ENCODE measurements at places on chromosomes 11 and 22.
A peak's percentile ranks its signal among the peaks of the same experiment; 100 is the strongest.

GRCh38 chr22:49011769-49012648 lies 815.7 kb downstream of the BRD1 start:
- DNase-seq: no peak

DNA sequence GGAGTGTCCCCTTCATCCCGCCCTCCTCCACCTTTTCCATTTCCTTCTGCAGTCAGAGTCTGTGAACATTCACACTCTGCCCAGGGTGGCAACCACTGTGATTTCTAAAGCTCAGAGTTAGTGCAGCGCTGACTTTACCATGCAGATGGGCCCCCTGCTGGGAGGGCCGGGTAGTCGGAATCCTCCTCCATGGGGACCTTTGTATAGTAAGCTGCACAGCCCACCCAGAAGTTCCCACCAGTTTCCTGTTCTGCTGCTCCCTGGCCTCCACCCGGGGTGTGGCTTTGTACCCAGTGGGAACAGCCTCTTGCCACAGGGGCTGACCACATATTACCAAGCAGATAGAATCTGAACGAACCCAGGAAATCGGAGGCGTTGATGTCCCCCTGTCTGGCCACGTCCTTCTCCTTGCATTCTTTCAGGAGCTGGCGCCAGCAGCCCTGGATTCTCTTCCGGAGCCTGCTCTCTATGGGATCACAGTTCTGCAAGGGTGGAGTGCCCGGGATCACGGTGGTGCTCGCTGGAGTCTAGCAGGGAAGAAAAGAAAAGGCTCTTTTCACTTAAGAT lies 125.3 kb downstream of the MPPED1 start:
- DNase-seq: no peak

DNA sequence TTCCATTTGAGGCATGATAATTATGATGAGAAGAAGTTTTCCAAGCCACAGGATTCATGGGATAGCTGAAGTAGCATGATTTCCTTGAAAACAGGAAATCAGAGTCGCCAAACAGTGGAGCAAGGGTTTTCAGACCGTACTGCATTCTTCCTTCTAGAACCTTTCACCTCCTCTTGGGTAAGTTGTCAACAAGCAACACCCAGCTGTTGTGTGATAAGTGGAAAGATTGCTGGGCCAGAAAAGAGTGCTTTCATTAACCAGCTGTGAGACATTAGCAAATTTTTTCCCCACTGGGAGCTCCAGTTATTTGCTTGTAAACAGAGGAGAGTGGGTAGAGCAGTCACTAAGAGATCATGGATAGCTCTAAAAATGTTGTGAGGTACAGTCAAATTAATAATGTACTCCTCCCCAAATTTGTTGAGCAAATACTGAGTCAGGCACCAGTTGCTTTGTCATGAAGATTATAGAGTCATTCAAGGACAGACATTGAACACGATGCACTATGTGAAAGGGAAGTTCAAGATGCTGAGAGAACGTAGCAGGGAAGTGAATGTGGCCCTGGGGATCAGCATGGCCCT lies 11.7 kb upstream of the MPEG1 start:
- DNase-seq: no peak

DNA sequence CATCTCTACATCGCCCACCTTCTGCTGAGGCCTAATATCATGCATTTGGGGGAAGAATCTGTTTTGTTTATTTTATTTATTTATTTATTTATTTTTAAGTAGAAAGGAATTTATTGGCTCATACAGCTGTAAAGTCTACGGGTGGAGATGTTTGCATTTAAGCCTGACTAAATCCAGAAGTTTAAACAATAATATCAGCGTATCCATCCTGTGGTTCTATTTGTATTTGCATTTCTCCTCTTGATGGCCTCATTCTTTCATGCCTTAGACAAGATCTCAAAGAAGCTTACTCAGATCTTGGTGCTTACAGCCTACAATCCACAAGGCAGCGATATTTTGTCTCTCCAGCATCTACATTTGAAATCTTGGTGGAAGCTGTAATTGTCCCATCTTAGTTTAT lies 67.1 kb upstream of the CARD18 start:
- DNase-seq: no peak

DNA sequence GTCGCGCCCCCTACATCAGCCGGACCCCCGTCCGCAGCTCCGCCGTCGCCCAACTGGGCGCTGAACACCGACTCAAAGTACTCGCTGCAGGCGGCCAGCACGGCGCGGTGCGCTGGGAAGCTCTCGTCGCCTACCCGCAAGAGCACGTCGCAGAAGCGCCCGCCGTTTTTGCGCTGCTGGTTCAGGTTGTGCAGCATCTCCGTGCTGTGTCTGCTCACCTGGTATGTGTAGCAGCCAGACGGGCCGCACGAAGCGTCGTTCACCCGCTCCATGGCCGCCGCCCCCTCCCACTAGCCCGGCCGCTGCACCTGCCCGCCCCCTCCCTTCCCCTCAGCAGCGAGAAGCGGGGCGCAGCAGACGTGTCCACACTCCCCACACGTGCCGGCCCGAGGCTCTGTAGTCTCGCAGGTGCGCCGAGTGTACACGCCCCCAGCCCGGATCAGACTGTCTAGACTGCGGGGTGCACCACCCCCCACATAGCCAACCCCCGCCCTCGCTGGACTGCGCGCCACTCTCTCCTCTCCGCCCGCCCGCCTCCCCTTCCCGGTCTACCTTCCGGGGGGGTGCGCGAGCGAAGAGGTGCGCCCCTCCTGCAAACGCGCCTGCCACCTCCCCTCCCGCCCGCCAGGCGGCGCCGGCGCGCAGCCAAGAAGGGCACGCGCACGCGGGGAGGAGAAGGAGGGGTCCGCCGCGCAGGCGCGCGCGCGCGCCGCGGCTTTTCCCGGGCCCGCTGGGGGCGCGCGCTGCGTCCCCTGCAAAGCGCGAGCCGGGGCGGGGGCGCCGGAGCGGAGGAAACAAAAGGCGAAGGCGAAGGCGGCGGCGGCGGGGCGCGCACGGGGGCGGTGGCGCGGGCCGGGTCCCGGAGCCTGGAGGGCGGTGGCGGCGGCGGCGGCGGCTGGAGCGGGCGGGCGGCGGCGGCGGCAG lies 553 bp downstream of the PATZ1 start:
- DNase-seq: peak; percentile 85

- DNase-seq: no peak
These were observed 2.3 kb downstream of the MYEOV start for GRCh38 chr11:69295995-69296889.

GRCh38 chr22:30889268-30889995 lies 79.1 kb downstream of the MORC2 start:
- DNase-seq: no peak

DNA sequence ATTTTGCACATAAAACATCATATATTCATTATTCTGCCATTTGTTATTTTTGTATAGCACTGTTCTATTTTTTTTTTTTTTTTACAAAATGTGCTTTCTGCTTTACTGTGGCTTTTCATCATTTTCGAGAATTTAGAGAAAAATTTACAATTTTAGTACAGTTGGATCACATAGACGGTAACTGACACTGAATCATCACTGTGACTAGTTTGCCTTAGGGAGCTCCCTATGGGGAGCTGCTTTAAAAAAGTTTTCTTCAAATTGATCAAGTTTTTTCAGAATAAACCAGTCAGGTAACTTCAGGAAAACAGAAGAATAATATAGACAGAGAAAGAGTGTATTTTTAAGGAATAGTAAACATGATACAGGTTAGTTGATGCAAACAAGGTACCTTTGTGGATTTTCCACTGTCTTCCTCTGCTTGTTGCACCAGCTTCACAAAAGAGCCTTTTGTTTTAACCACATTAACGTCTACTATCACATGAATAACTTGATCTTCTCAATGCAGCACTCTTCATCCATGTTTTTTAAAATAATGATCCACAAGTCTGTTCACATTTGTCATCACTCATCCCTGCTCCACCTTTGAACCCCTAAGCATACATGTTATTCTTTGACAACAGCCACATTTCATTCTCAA lies 327.0 kb downstream of the DYNC2H1 start:
- DNase-seq: no peak

DNA sequence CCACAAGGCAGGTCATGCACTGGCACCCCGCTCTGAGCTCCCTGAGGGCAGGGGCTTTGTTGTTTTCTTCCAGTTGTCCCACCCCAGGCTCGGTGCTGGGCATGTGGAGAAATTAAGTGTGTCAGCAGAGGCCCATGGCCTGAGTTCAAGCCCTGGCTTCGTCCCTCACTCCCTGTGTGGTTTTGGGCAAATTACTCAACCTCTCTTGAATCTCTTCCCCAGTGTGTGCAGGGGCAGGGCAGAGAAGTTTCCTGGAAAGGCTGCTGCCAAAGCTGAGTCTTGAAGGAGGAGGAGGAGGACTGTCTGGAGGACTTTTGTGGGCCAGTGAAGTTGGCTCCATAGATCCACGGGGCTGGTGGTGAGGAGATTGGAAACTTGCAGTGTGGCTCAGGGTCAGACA lies 138.1 kb upstream of the E2F8 start:
- no peak for DNase-seq

DNA sequence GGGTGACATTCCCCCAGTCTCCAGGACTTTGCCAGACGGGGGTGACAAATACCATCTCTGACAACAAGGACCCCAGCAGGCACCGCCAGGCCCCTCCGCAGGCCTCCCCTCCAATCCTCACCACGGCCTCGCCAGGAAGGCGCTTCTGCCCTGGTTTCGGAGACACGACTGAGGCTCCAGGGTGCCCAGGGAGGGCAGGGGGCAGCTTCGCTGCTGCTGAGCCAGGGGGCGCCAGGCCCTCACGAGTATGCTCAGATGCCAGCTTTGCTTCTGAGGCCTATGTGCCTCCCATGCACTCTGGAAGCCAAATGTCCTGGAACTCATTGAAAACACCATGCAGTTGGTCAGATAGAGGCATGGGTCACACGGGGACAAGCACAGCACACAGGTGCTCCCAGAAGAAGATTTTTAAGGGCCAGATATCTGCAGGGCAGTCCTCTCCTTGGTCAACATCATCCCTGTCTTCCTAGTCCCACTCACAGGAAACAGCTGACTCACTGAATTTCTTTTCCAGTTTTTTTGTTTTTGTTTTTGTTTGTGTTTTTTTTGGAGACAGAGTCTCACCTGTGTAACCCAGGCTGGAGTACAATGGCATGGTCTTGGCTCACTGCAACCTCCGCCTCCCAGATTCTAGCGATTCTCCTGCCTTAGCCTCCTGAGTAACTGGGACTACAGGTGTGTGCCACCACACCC lies 19.9 kb downstream of the BID start:
- no peak for DNase-seq

GRCh38 chr11:18495271-18495670 lies 31.5 kb downstream of the TSG101 start:
- no peak for DNase-seq

GRCh38 chr11:70381350-70381749 lies 17.0 kb upstream of the CTTN start:
- no peak for DNase-seq

DNA sequence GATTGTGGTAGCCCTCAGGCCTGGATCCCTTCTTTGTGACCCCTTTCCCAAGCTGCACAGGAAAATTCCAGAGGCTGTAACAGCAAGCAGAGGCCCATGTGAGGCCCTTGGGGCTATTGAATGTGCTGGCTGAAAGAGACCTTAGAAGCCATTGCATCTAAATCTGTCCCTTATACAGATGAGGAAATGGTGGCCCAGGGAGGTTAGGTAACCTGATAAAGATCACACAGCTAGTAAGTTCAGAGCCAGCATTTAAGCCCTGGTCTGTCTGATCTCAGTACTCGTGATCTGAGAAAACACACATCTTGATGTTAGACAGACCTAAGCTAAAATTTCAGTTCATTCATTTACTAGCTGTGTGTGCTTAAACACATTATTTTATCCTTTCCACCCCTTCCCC lies 115.9 kb upstream of the TBCEL start:
- no peak for DNase-seq

DNA sequence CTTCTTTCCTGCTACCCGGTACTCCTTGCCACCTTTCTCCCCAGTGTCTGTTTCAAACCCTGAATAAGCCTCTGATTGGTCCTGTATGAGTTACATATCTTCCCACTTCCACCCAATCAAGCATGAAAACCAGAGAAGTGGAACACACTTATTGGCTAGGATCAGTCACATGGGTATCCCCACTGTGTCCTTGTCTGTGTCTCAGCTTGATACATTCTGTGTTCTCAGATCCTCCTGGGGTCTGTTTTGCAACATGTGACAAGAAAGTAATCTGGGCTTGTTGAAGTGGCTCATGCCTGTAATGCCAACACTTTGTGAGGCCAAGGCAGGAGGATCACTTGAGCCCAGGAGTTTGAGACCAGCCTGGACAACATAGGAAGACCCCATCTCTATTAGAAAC lies 23.9 kb downstream of the MCHR1 start:
- DNase-seq: no peak

GRCh38 chr11:35087648-35088047 lies 51.3 kb upstream of the CD44 start:
- no peak for DNase-seq

DNA sequence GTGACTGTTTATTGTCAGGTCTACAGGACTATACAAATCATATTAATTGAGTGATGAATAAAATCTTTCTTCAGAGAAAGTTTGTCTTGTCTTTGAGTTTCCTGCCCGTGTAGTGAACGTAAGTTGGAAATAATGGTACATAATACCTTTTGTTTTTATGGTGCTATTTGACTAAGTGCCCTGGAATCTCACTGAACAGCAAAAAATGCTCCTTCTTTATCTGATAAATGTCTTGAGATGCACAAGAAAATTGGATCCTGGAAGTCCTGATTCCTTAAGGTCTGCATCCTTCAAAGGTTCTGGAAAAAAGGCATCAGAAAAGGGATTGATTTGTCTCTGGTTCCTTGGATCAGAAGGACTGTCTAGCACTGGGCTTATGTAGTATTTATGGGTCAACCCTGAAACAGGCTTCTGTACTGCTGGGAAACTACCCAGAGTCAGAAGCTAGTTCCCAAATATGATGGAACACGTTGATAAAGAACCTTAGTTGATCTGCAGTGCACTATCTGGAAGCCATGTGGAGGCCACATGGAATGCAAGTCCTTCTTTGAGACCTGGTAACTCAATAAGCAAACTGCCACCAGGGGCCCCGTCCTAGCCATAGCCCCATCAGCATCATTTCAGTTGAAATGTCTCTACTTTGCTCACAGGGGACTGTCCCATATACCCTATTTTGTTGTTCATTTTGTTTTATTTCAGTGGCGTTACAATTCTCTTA lies 100.6 kb upstream of the CD44 start:
- no peak for DNase-seq

DNA sequence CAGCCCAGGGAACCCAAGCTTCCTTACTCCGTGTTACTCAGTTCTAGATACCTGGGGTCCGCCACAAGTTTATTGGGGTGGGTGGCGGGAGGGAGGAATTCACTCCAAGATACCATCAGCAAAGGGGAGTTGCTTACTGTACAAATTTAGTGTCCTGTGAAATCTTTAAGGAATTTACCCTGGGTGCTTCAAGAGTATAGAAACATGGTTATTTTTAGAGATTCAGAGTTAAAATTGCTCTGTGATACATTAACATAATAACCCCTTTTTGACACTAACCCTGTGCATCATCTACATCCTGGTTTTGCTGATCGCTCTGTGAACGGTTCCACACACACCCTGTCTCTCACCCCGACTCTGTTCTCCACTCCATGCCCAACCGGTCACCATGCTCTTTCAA lies 18.9 kb upstream of the LYVE1 start:
- DNase-seq: no peak

DNA sequence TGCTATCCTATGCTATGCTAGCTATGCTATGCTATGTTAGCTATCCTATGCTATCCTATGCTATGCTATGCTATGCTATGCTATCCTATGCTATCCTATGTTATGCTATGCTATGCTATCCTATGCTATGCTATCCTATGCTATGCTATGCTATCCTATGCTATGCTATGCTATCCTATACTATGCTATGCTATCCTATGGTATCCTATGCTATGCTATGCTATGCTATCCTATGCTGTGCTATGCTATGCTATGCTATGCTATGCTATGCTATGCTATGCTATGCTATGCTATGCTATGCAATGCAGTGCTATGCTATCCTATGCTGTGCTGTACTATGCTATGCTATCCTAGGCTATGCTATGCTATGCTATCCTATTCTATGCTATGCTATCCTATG lies 8.6 kb upstream of the MS4A1 start:
- no peak for DNase-seq
